ENCODE measurements at places on chromosomes 4 and X. TPM values are rescaled to one million over a fixed set of nuclear protein-coding genes. Genes with fewer than 3 reads are reported as not detected.

DNA sequence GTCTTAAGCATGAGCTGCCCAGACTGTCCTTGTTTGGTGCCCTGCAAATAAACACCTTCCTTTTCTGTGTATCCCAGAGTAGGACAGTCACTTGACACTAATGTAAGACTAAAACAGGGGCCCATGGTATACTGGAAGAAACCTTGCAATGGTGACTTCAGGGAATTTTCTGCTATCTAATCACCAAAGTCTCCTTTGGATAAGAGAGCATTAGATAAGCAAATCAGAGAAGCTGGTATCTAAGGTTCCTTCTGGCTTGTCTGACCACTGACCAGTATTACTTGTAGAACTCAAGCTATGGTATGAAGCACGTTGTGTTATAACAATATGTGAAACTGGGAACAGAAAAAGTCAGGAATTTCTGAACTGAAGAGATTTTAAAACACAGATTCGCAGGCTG, 173.9 kb downstream of the COL25A1 start:
- no peak for DNase-seq

The EMCN gene
- total RNA-seq = 46.4 TPM

DNA sequence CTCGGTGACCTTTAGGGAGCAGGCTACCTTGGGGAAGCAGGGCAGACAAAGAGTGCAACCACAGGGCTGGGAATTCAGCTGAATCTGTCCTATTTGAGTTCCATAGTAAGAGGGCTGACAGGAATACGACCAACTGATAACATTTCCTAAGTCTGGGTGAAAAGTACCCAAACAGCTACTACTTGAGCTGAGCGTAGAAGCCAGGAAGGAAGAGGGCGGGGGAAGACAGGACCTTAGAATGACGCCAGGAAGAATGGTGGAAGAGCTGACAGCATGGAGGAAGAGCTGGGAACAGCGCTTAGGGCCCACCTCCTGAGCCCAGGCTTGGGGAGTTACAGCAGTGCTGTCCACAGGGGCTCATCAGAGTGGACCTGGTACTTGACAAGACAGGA, 14.4 kb downstream of the MECP2 start:
- no peak for DNase-seq

The FDCSP gene
- not detected for total RNA-seq

The KCND1 gene
- 0.68 TPM for total RNA-seq

The EREG gene
- total RNA-seq = not detected

The CLGN gene
- total RNA-seq = 76.3 TPM

The SSX2 gene
- not detected for total RNA-seq

GRCh38 chrX:92351511-92351910, 572.3 kb downstream of the PCDH11X start:
- DNase-seq = no peak

- peak; percentile 84 for DNase-seq
Observed at GRCh38 chrX:119943185-119943988, at the start of gene NKAP. Gene NKAP (minus strand): TSS chrX:119943751. CDS start chrX:119943605, 146 bp downstream.

The USO1 gene
- total RNA-seq = 85.0 TPM

DNA sequence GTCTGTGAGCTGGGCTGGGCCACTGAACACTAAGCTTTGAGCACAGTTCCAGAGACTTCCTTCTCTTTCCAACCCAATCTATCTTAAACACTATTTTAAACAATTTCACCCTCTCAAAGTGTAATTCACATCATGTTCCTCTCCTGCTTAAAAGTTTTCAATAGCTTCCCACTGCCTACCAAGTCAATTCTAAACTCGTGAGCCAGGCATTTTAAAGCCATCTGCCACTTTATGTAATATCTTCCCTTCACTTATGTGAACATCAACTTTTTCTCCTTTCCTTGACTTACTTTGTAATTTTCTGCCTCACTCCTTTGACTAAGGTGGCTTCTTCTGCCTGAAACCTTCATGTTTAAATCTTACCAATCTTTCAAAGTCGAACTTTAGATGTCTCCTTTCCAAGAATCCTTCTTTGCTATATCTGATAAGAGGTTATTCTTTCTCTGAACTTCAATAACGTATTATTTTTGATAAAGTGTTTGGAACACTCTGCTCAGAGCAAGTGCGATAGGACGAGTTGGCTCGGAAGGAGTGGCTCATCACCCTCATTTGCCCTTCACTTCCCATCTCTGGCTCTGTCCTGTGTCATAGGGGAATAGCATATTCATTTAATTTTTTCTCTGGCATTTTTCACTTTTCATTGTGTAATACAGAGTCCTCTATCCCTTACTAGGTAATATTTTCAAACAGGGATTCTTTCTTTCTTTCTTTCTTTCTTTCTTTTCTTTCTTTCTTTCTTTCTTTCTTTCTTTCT, 13.0 kb upstream of the SPARCL1 start:
- DNase-seq = no peak

All from Right ventricle myocardium inferior (tissue), 1 donor.